ENCODE measurements at places on chromosomes 2 and 18.

DNA sequence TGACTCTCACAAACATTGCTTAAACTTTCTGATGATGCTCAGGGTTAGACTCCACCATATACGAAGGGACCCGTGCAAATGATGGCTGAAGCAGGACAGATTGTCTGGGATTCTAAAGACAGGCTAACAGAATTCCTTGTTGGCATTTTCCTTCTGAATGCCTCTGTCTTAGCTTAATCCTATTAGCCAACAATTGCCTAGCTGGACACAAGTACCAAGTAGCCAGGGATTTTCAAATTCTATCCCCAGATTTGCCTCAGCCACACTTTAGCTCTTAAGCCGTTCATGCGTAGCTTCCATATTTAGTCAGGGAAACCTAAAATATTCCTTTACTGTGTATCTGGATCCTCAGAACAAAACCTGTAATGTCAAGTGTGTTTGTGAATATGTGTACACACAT is 40.0 kb downstream of the COL4A3 start:
- DNase-seq: no peak

GRCh38 chr2:205659922-205660321 is 22.4 kb upstream of the NRP2 start:
- no peak for DNase-seq

GRCh38 chr18:65936678-65937077 is 185.9 kb downstream of the CDH7 start:
- no peak for DNase-seq

- no peak for DNase-seq
Observed at GRCh38 chr2:13009027-13009642, 292.4 kb downstream of the TRIB2 start.

- peak; percentile 69 for DNase-seq
Observed at GRCh38 chr2:105557021-105557920, 158.4 kb upstream of the FHL2 start.

DNA sequence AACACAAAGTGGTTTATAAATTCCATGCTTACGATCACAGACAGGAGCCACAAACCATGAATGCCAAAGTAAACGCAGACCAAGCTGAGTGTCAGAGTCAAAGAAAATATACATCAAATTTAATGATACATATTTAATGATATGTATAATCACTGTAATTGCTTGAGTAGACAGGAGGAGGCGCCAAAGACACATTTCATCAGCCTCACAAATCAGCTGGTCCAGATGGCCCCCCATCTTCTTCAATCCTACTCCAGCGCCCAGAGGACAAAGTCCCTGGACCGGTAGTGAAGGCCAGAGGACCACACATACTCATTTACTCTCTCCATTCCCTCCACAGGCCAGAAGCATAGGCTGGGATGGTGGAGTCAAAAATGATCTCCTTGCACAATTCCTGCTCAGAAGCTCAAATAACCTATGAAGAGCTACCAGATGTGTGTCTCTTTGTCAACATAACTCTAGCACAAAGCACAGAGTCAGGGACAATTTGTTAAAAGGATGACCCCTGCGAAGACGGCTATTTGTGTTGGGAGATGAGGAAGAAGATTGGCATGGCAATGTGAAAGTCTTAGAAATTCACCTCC is 149.3 kb upstream of the PGAP1 start:
- no peak for DNase-seq

DNA sequence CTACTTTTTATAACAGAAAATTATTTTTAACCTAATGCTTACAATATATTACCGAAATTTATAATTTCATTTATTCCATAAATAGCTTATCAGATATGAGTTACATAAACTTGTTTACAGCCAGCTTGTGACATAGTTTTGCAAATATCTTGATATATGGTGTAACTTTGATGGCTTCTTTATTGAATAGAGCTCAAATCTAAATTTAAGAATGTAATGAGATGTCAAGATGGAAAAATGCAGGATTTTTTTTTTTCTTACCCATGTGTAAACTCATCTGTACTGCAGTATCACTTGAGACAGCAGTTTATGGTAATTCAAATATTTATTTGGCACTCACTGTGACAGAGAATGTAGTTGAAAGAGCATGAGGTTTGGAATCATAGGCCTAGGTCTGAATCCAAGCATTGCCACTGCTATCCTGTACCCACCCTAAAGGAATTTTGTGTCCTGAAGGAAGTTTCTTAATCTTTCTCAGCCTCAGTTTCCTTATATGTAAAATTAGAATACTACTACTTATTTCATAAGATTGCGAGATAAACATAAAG is 3.8 kb downstream of the CREB1 start:
- DNase-seq: no peak

DNA sequence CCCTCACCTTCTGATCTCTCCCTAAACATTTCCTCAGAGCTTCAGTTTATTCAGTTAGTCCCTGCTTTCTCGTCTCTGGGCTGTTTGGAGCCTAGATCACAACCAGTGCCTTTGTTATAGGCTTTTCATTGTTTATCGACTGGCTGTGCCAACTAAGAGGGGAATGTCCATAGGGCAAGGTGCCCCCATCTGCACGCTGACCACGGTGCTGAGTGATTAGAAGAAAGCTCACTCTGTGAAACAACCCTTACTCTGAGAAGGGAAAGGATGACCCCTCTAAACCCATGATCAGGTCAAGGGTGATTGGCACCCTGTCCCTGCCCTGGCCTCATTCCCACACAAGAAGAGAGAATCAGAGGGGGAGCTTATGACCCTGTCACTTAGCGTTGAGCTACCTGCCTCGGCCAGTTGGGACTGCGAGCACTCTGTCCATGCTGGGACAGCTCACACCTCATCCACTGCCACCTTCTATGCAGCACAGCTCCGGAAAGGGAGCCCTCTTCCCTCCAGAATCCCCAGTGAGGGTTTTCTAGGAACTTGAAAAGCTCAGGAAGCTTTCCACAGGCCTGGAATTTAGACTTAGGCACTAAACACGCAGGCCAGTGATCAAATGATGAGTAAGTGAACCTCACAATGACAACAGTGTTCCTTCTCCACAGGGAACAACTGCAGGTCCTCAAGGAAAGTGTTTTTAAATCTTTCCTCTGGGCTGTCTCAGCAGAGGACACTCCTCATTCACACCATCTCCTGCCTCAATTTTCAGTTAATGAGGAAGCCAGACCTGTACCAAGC is 2.3 kb upstream of the ACTG2 start:
- DNase-seq: no peak

DNA sequence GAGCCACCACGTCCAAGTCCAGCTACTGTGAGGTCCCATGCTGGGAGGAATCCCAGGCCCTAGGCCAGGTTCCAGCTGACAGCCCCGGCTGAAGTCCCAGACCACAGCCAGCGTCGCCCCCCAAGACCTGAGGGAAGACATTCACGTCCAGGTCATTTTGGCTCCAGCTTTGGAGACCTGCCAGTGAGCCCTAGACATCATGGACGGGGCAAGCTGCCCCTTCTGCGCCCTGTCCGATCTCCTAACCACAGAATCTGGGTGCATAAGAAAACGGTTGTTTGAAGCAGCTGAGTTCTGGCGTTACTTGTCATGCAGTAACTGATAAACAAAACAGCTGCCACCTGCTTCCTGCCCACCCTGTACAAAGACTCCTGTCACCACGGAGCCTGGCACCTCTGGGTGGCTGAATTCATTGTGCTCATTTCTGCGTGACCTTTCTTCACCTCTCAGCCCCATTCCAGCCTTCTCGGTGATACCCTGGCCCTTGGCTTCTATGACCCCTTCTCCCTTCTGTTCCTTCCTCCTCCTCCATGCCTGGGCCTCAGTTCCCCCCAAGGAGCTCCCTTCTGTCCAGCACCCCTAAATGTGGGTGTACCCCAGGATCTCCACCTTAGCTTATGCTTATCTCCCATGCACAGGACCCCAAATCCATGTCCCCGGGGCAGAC is 72.6 kb upstream of the SMAD7 start:
- DNase-seq: no peak
